ENCODE measurements at places on chromosomes 4 and X.
A peak's percentile ranks its signal among the peaks of the same experiment; 100 is the strongest.

DNA sequence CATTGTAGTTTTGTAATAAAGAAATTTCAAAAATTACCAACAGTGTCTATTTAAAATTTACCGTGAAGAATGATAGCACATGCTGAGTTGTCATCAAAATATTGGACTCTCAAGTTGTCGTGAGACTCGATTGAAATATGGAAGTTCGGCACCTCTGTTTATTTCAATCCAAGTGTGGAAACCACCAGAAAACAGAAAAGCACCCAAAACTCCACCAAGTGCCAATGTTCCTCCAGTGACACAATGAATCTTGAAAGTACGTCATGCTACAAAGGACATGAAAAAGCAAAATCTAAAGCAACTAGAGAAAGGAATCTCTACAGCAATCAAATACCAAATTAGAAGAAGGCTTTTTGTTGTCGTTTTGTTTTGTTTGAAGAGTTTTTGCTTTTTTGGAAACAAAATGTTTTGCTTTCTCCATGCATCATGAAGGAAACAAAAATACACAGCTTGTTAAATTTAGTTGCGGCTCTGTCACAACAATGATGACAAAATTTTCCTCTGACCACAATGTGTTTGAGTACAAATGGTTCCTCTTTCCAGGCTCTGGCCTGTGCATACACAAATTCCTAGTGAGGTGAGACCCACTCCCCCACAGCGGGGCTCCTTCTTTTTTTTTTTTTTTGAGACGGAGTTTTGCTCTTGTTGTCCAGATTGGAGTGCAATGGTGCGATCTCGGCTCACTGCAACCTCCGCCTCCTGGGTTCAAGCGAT, 9.6 kb upstream of the IL13RA1 start:
- DNase-seq = peak; percentile 21

DNA sequence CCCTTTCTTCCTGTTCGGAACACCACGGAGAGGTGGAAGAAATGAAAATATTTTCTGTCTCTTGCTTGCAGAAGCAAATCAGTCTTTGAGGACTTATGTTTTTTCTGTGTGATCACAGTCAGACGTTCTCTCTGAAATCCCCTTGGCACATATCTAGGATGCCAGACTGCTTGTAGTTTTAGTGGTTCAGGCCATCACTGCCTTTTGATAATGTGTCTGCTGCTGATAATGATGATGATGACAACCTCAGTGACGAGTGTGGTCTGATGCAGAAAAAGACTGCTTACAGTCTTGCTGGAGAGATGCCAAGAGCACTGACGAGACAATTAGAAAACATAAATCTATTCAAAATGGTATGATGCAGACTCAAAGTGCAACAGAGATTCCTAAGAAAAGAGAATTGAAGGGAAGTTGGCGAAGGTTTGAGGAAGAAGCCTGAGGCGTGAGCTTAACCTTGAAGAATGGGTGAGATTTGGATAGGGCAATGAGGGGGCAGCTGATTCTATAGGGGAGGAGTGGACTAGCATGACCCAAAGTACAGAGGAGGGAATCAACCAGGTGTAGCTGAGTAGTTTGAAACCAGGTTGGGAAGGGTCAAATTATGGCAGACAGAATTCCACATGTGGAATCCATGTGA, 7.9 kb downstream of the RAB33A start:
- DNase-seq = no peak

DNA sequence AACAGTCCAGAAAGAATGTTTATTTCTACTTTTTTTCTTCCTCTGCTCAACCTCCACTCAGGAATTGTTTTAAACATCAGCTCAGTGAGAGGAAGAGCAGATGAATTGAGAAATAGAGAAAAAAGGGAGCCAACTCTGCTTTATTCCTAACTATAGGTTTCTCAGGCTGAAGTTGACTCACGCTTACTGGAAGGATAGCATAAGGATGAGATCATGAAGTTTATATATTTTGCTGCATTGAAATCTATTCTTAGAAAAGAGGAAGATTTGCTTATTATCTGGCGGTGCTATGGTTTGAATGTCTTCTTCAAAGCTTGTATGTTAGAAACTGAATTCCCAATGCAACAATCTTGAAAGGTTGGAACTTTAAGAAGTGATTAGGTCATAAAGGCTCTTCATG, 1673.4 kb upstream of the PCDH7 start:
- DNase-seq = no peak

DNA sequence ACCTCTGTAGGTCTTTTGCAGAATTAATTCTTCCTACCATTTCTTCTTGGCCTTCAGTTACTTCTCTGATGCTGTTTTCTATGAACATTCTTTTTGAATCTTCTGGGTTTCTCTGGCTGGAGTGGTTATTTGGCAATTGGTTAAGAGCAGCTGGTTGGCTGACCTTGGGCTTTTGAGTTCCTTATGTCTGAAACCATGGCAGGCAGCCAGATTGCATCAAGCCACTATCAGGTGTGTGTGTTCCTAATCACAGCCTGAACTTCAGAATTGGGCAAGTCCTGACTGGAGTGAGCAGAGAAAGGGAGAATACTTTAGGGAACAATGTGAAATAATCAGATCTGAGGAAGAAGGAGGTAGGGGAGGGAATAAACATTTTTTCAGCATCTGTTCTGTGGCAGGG, 90.2 kb downstream of the ARHGAP10 start:
- DNase-seq = no peak

GRCh38 chrX:9537781-9538180, 72.9 kb downstream of the TBL1X start:
- DNase-seq = no peak

DNA sequence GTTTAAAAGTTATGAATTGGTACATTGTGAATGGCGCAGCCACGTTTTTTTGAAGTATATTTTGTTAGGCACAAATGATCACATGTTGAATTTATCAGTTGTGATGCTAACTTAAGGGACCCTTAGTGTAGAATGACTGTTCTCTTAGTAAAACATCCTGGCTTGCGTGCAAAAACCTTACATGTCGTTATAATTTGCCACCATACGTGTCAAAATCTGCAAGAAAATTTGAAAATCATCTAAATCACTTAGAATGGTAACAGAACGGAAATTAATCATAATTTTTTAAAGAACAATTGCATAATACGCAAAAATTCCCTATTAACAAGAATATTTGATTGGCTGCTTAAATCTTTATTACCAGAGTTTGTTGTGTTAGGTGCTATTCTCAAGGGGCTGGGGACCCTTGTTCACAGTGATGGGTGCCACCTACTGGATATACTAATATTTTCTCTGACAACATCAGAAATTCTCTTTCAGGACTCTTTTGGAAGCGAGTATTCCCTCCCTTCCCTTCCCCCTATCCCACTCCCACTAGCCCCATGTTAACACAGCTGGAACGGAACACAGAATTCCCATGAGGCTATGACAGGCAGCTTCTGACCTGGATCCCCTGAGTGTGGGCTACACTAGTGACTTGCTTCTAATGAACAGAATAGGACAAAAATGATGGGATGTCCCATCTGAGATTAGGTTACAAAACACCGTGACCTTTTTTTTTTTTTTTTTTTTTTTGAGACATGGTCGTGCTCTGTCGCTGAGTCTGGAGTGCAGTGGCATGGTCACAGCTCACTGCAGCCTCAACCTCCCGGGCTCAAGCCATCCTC, 71.8 kb downstream of the SUPT20HL2 start:
- peak; percentile 39 for DNase-seq

- no peak for DNase-seq
These were observed 35.8 kb downstream of the CHRDL1 start for GRCh38 chrX:110759785-110760184.

DNA sequence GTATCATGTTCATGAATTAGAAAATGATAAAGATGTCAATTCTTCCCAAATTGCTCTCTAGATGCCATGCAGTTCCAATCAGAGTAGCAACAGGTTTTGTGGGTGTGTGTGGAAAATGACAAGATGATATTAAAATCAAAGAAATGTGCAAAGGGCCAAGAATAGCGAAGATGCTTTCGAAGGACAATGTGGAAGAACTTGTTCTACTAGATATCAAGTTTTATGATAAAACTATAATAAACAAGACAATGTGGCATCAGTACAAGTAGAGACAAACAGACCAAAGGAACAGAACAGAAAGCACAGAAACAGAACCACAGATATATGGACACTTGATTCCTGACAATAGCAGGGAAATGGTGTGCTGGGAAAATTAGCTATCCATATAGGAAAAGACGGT, 9.0 kb downstream of the TAB3 start:
- DNase-seq = no peak

- DNase-seq = peak; percentile 27
These were observed 309.4 kb downstream of the PPP3CA start for GRCh38 chr4:101037938-101038413.

GRCh38 chr4:15897577-15897976, 41.0 kb downstream of the FGFBP1 start:
- DNase-seq = no peak

DNA sequence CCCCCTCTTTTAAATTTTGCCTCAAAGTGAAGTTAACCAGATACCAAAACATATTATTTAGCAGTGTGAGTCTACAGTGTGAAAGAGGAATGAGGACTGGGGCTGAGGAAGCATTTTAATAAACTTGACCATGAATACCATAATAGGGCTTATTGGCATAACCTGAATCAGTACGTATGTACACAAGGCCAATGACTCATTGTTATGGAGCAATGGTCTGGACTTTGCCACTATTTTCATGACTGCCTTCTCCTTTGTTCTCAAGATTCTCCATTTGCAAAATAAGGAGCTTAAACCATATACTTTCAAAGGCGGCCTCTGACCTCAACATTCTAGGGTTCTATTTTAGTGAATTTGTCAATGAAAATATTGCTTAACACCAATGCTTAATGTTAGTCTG, 102.8 kb upstream of the OR13H1 start:
- no peak for DNase-seq

GRCh38 chr4:2301225-2301642, 39.3 kb upstream of the MXD4 start:
- no peak for DNase-seq

- peak; percentile 14 for DNase-seq
These were observed 51.9 kb downstream of the PHKA2 start for GRCh38 chrX:18931972-18932371.

DNA sequence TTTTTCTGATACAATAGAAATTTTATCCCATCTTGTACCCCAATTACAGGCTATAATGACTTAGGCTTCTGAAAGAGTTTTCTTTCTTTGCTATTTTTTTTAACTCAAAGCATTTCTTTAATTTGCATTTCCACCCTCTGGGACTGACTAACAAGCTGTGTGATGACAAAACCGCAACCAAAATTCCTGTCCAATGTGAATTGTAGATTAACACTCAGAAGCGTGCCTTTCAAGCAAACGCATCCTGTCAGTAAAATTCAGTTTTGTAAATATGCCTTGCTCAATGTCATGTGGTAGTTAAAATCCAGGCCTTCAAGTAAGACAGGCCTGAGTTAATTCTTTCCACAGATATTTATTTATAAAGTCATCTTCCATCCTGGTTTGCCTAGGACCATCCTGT, 50.3 kb downstream of the STK32B start:
- no peak for DNase-seq

GRCh38 chr4:110618581-110619462, 4.1 kb downstream of the PITX2 start:
- DNase-seq = no peak

- DNase-seq = no peak
These were observed 111.7 kb downstream of the CHRNA9 start for GRCh38 chr4:40446839-40447238.

- DNase-seq = peak; percentile 80
These were observed 13.9 kb upstream of the PPEF2 start for GRCh38 chr4:75916091-75916661.
